ENCODE measurements at places on chromosomes 1 and 21.

DNA sequence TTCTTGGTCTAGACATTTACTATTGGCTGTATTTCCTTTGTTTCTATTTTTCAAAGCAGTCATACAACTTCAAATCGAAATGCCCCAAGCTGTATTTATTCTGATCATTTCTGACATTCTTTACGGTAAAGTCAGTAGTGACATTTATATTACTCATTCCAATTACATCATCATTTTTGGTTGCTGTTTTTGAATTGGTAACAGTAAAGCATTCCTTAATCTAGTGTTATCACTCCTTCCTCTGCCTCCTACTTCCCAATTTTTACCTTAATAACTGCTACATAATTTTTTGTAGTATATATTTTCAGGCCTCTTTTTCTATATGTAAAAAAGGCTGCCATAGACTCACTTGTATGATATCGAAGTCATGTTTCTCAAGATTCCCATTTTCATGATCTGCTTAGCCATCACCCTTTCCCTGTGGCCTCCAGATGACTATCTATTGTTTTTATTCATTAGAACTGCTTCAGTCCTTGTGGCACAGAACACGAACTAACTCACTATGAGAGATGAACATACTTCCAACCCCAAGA, 167.2 kb downstream of the RUNX1 start:
- DNase-seq, result no peak

DNA sequence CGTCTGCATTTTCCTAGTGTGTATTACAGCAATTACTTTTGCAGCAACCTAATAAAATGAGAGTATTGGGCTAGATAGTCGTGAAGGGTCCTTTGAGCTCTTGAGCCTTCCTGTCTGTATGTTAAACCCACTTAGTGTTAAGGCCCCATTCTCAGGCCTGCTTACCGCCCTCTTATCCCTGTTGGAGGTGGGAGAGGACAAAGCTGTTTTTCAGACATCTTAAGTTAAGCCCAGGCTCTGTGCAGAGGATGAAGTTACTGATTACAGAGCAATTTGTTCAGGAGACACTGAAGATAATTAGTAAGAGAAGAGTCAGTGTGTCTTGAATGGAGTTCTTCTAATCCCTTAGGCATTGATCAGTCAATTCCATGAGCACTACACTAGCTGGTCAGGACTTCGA, 114.6 kb downstream of the UCK2 start:
- no peak for DNase-seq

- no peak for DNase-seq
These were observed 24.1 kb upstream of the ALDH4A1 start for GRCh38 chr1:18926315-18927081.

DNA sequence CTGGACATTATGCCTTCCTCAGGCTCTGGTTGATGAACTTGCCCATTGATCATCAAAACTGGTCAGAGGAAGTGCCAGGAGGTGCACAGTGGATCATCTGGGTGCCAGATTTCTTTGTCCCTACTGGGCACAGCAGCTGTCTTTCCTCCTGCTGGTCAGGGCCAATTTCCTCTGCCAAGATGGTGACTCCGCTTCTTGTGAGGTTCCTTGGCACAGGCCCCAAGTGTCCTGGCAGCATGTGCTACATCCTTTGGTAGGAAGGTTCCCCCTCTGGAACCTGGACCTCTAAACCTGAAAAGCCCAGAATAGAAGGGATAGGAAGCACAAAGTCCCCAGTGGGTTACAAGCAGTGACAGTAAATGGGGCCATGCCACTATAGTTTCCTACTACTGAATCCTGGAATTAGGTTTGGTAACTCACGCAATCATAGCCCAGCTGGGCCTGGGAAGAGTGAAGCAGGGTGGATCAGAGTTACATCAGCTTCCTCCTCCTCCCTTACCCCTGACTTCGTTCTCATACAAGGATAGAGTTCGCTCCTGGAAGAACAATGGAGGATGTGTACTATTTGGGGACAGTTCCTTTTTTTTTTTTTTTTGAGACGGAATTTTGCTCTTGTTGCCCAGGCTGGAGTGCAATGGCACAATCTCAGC, 147.1 kb downstream of the CNIH3 start:
- DNase-seq, result no peak

GRCh38 chr1:62809788-62810187, 25.9 kb downstream of the ATG4C start:
- no peak for DNase-seq

DNA sequence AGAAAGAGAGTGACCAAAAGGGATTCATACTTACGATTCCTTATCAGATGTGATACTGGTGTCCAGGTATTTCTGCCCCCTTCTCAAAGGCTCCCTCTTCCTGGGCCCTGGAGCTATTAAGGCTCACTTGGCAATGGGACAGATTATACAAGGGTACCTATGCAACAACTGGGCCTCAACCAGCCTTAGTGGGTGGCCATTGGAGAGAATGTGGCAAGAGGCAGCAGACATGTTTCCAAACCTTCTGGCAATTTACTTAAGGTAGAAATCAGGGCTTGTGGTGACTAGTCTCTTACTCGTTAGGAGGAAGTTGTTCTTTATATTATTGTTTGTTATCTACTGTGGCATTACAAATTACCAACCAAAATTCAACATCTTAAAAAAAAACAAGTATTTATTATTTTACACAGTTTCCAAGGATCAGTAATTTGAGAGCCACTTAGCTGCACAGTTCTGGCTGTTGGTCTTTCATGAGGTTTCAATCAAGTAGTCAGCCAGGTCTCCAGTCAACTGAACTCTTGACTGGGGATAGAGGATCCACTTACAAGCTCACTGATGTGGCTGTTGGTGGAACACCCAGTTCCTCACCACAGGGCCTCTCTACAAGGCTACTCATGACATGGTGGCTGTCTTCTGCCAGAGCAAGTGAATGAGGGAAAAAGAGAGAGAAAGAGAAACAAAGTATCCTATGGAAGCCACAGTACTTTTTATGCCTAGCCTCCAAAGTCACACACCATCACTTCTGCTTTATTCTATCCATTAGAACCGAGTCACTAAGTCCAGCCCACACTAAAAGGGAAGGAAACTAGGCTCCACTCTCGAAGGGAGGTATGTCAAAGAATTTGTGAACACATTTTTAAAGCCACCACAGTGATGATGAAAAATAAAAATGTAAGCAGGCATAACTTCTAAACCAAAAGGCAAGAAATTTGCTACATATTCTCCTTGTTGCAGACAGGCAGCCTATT, 10.7 kb downstream of the ZNF648 start:
- no peak for DNase-seq

DNA sequence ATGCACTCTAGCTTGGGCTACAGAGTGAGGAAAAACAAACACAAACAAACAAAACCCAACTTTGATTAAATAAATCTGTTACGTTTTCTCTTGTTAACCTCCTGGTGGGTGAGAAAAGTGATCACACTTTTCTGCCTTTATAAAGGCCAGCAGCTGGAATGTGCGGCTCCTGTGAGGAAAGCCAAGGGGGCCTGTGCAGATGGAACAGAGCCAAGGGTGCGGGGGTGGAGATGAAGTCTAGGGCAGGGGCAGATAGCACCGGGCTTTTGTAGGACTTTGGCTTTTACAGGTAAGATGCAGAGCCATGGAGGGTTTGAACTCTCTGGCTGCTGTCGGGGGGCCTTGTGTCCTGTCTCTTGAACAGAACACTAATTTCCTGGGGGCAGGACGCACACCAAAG, 40.7 kb upstream of the GPR37L1 start:
- no peak for DNase-seq

GRCh38 chr1:201294876-201295275, 11.6 kb downstream of the PKP1 start:
- DNase-seq, result no peak

GRCh38 chr1:114334297-114334696, 176.7 kb downstream of the TRIM33 start:
- DNase-seq, result no peak

GRCh38 chr1:91872559-91873081, 13.3 kb downstream of the TGFBR3 start:
- no peak for DNase-seq

GRCh38 chr21:36773117-36773516, 74.2 kb downstream of the SIM2 start:
- DNase-seq, result no peak

DNA sequence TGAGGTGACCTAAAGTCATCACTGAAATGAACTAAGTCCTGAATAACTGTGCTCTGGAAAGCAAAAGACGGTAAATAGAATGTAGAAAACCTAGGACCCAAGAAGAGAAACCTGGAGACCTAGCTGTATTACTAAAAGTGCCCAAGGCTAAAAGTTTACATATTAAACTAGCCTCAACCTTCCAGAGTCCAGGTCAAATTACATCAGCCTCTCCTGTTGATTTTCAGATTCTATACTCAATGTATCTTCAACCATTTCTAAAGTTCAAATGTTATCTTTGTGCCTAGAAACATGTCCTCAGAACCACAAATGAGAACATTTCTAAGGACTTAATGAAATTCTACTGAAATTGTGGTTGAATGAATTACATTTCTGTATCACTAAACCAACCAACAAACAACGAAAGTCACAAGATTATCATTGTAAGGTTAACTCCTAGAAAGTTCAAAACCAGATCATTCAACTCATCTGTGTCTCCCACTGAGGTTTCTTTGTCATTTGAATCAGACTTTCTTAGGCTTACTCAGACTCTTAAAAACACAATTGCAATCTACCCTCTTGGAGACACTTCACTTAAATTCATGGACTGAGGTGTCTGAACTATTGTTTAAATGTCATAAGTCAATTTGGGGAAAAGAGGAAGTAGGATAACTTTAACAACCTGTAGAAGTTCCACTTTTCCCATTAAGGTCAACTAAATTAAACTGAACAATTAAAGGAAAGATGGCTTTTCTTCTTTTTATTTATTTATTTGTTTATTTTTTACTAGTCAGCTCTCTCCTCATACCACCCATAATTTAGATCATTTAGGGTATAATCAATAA, 207.7 kb downstream of the BARHL2 start:
- no peak for DNase-seq

DNA sequence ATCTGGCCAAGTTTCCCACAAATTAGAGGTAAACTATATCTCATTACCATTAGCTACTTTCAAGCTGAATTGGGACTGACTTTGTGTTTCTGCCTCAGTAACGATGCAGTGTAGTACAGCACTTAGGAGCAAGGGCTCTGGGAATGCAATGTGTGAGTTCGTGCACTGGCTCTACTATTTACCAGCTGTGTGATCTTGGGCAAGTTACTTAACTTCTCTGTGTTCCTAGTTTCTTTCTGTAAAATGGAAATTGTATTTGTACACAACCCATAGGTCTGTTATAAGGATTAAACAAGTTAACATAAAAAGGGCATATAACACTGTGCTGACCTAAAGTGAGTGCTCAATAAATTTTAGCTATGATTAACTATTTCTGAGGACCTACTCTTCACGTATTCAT, 65.0 kb upstream of the CSF1 start:
- DNase-seq, result no peak

- no peak for DNase-seq
These were observed 149.8 kb downstream of the PTPRC start for GRCh38 chr1:198788561-198789064.

DNA sequence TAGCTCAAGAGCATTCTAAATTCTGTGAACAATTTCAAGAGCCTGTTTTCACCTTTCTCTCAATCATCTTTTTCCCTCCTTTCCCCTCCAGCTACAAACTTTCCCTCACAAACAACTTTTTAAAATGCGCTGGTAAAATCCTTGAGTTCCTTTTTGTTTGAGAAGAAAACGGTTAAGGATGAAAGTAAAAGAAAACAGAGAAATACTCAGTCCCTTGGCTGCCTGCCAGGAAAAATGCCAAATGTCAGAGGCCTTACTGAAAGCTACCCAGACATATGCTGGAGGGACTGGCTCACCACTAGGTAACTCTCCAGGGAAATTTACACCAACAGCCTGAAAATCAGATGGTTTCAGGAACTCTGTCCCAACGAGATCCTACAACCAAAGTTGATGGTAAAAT, 11.0 kb upstream of the SERBP1 start:
- no peak for DNase-seq

DNA sequence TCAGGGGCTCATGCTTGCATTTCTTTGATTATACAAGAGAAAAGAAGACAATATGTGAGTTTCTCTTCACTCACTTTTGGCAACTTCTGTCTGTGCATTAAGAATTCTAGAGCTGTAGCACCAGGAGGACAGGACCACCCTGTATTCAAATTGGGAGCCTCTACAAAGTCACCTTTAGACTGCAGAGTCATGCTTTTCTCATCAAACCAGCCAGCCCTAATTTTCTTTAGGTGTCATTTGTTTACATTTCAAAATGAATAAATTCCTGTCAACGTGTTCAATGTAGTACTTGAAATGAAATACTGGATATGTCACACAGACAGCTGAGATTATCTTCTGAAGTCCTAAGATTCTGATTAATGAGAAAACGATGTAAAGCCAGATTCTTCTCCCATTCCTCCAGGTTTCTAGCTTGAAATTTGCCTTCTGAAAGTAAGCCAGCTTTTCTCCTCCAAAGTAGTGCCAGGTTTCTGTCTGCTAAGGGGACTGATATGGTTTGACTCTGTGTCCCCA, 177.2 kb downstream of the GRIK1 start:
- no peak for DNase-seq

- DNase-seq, result no peak
These were observed 36.0 kb downstream of the UBE4B start for GRCh38 chr1:10068605-10069294.

GRCh38 chr1:81808760-81809159, 8.0 kb downstream of the ADGRL2 start:
- DNase-seq, result no peak

DNA sequence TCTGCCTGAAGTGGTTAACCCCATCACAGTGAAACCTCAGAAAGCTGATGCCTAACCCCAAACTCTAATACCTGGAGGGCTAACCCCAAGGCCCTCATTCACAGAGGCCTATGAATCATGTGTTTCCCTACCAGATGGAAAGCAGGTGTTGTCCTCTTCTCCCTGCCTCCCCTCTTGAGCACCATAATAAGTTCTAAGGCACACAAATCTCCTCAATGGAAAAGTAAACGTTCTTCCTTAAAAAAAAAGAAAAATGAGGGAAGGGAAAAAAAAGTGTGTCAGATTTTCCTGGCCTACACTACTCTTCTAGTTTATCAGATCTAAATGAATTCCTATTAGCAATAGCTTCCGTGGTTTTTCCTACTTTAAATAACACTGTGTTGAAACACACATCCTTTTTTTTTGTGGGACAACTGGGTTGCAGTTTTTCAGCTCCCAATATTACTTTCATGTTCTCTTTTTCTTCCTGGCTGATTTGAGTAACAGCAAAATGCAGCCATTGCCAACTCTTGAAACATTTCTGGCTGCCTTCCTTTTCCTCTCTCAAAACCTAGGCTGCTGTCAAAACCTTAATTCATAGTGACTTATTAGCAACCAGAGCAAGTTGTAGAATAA, 43.2 kb downstream of the SLC44A3 start:
- no peak for DNase-seq

- peak; percentile 89 for DNase-seq
These were observed 95.6 kb downstream of the LAMC2 start for GRCh38 chr1:183281553-183282091.
